Adipocyte (in vitro differentiated cells): ENCODE measurements at places on chromosomes 3 and 15.
A peak's percentile ranks its signal among the peaks of the same experiment; 100 is the strongest.

- no peak for DNase-seq
These were observed at the start of gene LHFPL4 for GRCh38 chr3:9553021-9553947. Gene LHFPL4, minus strand, starts transcription at chr3:9553822. Its CDS starts 1,143 bp downstream, at chr3:9552679.

DNA sequence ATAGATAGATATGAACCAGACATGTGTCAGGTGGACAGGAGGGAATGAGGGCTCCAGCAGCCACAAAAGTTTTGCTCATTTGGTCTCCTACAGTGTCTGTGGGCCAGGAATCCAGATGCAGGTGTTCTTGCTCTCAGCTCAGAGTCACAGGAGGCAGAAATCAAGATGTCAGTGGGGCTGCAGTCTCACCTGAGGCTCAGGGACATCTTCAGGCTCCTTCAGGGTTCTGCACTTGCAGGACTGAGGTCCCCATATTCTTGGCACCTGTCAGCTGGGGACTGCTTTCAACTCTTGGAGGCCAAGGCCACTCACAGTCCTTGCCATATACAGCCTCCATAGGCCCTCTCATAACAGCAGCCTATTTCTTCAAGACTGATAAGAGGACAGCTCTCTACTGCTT, 57.3 kb downstream of the PGPEP1L start:
- no peak for DNase-seq

DNA sequence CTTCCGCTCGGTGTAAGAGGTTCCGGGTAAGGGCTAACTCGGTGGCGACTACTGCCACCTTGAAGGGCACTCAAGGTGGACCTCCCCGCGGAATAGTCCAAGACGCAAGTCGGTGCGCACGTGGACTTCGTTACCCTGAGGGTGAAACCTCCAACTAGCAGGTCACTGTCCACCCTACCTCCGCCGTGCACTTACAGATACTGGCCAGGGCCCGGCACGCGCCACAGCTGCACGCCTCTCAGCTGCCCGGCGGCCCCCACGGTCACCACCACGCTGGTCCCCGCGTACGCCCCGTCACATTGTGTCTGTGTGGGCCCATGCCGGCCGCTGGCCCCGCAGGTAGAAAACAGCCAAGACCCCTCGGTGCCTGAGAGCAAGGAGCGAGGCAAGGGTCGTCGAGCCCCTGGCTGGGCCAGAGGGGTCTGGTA, 1.1 kb downstream of the LTK start:
- DNase-seq: no peak

- DNase-seq: no peak
These were observed 35.0 kb downstream of the MTMR10 start for GRCh38 chr15:30956216-30957124.

DNA sequence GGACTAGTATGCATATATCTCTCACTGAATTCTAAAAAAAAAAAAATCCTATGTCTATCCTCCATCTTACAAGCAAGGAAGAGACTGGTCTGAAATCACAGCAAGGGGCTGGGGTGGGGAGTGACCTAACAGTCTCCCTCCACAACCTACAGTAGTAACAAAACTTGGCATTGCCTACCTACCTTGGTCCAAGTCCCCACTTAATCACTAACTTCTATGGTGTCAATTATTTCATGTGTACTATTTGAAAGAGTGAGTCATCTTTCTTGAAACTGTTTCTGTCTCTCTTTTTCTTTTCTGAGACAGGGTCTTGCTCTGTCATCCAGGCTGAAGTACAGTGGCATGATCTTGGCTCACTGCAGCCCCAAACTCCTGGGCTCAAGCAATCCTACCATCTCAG, 36.8 kb downstream of the CHAC1 start:
- no peak for DNase-seq

DNA sequence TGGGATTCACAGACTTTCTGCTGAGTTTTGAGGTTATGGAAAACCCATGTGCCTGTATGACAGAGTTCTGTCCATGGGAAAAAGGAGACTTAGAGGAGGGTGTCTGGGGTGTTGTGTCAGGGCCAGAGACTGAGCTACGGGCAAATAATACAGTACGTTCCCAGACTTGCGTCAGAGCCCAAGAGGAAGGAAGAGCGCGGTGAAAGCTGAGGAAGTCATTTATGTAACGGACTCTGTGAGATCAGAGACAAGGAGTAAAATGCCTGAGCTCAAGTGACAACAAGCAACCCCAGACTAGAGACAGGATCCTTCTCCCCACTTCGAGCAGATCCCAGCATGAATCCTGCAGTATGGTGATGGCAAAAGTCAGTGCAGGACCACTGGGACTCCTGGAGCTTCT, 368.6 kb upstream of the MCTP2 start:
- no peak for DNase-seq

DNA sequence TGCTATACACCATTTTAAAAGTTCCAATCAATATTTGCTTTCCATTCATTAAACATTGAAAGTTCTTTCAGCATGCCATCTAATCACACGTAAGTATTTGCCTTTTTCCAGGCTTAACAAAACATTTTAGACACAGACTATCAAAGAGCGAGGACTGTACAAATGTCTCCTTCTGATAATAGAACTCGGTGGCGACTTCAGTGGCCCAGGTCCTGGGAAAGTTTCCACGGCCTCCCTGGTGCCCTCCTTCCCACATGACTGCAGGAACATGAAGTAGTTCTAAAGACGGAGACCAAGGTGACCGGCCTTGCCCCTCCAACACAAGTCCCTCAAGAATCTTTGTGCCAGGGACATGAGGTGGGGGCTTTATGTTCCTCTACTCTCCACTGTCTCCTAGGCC, 174.6 kb upstream of the KBTBD8 start:
- no peak for DNase-seq

DNA sequence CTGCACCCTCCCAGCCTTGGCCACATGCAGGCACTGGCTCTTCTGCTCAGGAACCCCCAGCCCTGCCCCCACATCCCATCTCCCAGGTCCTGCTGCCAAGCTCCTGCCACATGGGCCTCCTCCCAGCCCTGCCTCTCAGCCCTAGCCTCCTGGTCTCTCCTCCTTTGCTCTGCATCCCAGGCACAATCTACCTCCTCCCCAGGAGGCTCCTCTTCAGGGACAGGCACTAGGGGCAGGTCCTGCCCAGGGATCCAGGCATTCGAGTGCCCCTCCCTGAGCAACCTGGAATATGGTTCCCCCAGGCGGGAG, 12.4 kb downstream of the DNAJB8 start:
- no peak for DNase-seq

DNA sequence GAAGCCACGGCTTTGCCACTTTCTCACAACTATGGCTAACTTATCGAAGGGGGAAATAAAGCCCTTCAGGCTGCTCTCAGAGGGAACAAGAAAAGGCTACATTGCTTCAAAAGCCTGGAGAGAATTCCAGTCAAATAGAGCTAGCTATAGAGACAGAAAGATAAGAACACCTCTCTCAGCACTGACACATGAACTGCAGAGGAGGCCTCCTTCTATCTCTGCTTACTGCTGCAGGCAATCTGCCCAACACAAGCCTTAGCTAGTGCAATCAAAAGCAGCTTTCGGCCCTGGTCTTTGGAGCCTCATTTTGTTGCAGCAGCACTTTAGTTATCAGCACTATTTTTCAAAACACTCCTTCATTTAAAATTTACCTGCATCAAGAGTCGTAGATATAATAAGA, 118.4 kb upstream of the ROBO1 start:
- peak; percentile 53 for DNase-seq

- no peak for DNase-seq
These were observed 39.3 kb downstream of the CGNL1 start for GRCh38 chr15:57415602-57416001.

DNA sequence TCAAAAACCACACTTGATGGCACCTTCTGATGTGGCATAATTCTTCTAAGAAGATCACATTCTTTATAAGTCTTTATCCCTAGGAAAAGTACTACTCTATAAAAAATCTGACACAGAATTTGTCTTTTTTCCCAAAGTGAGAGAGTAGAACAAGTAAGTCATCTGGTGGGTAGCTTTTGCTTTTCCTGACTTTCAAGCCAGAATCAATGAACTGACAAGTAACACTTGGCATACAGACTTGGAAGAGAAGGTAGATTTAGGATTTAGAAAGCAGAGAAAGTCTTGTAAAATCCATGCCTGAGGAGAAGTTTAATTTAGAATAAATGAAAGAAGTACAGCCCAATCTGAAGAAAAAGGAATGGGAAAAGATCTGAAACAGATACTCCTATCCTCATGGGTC, 66.6 kb upstream of the TUSC7 start:
- DNase-seq: no peak

GRCh38 chr15:66931768-66932633, 133.4 kb upstream of the SMAD3 start:
- DNase-seq: peak; percentile 59

DNA sequence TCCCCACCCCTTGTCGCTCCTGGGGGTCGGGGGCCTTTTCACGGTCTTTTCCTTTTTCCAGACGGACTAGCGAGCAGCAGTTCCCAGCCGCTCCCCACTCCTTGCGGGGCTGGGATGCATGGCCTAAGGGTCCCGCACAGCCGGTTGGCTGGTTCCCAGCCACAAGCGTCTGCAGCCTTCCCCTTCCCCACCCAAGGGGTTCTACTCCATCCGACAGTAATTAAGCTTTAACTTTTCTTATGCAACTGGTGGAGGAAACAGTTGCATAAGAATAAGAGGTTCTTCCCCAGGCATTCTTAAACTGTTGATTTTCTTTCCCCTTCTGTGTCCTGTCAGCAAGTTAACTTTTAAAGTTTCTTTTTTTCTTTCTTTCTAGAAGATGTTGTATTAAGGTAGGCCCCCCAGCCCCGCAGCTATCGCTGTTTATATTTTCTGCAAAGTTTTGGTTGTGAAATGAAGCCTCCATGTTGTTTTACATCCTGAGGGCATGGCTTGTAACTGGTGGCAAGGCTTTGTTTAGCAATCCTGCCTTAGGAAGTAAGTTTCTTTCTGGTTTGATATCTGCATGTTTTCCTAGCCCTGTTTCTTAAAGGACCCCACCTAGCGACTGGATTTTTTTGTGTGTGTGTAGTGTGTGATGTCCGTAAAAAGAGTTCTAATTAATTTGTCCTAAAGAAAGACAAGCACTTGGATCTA, 207.5 kb downstream of the ZNF385D start:
- DNase-seq: peak; percentile 14

DNA sequence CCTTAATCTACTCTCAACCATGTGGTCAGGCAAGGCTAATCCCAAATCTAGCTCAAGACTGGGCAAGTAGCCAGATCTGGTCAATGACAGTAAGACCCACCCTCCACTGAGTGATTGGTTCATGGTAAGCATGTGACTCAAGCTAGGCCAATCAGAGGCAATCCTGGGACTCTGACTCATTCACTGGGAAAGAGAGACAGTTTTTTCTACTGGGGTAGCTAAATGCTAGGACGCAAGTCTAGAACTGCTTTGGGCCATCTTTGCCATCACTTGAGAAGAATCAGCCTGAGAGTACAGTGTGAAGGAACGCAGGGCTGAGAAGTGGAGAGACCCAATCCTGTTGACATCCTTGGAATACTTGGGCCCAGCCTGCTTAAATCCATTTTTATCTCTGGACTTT, 9.4 kb upstream of the RAD18 start:
- DNase-seq: no peak

- peak; percentile 55 for DNase-seq
These were observed 69.3 kb upstream of the SMAD3 start for GRCh38 chr15:66996094-66996493.

GRCh38 chr3:194315088-194315964, 35.8 kb downstream of the CPN2 start:
- peak; percentile 92 for DNase-seq

DNA sequence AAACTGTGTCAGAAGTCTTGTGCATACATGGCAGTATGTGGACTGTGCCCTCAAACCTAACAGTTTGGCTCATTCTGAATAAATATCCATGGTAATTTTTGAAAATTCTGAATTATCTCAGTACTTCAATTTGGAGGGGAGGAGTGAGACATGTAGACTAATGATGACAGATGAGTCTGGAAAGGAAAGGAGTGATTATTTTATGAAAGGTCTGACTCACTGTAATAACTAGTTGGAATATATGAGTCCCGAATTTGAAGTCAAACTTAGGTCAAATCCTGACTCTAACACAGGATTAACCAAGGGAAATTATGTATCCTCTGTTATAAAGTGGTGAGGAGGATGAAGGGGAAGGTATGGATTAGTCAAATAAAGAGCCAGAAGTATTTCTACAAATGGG, 38.6 kb downstream of the SUCNR1 start:
- DNase-seq: no peak

DNA sequence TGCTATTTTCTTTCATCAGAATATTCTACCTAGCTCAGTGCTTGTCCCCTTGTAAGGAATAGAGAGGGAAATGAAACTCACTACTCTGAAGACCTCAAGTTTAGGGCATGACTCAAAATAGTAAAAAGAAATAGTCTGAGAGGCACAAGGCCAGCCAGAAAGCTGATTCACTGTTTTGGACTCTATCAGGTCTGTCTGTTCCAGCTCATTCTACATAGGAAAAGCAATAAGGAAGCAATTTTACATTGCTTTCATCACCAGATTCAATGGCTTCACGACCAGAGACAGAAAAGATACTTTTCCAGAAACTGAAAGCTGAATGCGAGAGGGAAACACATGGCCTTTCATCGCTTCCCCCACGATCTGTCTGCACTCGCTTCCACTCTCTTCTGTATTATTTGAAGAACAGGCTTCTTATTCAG, 276.0 kb downstream of the GBE1 start:
- DNase-seq: peak; percentile 82

DNA sequence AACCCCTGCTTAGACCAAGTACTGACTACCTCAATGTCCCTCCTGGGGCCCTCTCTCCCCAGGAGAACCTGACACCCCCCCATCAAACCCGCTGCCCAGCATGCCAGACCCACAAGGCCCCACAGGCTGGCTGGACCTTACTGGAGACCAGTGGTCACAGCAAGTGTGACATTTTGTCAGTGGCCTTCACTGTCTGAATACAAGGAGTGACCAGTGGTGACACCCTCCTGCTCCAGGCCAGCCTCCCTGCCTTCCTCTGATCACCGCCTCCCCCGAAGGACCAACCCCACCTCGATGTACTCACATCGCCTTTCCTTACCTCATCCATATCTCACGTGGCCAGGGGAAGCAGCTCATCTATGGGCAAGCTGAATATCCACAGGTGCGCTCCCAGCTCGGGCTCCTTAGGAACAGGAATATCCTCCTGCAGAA, 62.1 kb upstream of the HERC1 start:
- no peak for DNase-seq

DNA sequence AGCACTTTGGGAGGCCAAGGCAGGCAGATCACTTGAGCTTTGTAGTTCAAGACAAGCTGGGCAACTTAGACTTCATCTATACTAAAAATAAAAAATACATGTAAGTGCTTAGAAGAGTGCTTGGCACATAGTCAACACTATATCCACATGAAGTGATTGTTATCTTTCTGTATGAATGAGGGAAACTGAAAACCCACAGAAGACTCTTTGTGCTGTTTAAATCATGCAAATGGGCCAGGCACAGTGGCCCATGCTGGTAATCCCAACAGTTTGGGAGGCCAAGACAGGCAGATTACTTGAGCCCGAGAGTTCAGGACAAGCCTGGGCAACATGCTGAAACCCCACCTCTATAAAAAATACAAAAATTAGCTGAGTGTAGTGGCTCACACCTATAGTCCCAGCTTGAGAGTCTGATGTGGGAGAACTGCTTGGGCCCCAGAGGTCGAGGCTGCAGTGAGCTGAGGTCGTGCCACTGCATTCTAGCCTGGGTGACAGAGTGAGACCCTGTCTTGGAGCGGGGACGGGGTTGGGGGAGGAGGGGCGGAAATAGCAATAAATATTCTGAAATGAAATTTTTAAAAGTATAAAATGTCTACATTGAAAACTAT, 129.7 kb downstream of the NR2E3 start:
- DNase-seq: no peak

- DNase-seq: no peak
These were observed 705 bp upstream of the TFRC start for GRCh38 chr3:196082619-196082971.

GRCh38 chr3:37537914-37538691, 323.6 kb upstream of the CTDSPL start:
- peak; percentile 36 for DNase-seq

- no peak for DNase-seq
These were observed 69.6 kb downstream of the SEMA5B start for GRCh38 chr3:122957707-122958689.
